Activated CD4-positive, alpha-beta T cell treated with anti-CD3 and anti-CD28 coated beads, Interleukin-2, amount 10 ng/mL, durations not matched to agents 24 days and 14 days (primary cell): ENCODE measurements at places on chromosomes 4 and X. TPM values are rescaled to one million over a fixed set of nuclear protein-coding genes. Genes with fewer than 3 reads are reported as not detected.
A peak's percentile ranks its signal among the peaks of the same experiment; 100 is the strongest.

DNA sequence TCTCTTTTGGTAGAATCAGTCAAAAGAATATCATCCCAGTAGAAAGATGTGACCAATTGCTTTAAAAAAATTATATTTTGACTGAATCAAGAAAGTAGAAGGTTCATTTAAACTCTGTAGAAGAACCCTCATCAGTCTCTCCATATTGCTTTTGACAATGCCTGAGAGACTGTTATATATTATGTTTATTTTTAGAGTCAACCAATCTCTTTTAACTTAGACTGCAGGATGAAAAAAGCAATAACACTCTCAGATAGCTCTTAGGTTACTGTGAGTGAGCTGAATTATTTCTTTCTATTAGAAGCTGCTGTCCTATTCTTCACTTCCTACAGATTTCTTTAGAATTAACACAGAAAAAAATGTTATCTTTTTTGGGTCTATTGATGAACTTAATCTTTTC, 38.1 kb downstream of the GALNTL6 start:
- DNase-seq = no peak

DNA sequence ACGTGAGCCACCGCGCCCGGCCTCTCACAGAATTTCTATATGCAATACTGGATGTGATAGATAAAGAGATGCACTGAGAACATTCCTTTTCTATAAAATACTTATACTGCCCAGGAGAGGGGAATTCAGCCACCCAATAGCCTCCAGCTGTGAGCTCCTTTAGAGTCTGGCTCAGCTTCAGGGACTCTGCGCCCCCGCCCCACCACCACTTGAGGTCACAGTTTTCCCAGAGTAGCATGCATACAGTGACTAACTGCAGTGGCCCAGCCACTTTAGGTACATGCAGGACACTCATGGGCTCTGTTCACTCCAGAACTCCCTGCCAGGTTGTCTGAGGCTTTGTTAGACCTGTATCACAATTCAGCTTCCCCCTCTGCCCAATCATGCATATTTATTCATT, 144.4 kb upstream of the TET2 start:
- DNase-seq = no peak

FGF16 gene
- total RNA-seq = not detected in 2 replicates

DNA sequence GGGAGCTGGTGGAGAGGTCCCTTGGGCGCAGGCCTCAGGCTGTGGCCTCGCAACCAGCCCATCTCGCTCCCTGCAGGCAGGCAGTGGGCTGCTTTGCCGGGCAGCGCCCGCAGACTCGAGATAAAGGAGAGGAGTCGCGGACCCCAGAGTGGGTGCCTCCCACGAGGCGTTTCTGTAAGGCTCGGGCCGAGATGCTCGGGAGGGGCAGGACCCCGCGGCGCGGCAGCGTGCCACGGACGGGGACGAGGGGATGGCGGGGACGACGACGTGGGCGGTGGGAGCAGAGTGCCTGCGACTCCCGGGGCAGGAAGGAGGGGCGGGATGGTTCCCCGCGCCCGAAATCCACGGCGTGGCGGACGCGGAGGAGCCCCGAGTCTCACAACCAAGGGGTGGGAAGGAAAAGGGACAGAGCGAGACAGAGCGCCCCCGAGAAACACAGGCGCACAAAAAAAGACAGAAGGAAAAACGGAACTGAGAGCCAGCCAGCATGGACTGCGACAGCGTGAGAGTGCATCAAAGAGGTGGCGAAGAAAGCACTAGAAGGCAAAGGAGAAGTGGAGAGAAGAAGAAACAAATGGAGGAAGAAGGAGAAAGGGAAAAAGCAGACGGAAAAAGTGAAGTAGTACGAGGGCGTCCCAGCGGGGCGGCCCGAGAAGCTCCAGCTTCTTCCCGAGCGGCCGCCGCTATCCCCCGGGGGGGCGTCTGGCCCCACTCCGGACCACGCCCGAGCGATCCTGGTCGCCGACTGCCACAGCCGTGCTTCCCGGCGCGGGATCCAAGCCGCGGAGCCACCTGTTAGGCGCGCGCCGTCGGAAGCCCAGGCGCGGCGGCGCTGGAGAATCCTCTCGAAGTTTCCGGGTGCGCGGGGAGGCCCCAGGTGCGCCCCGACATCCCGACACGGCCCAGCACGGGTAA, 1.5 kb downstream of the BEND4 start:
- peak; percentile 66 for DNase-seq

LONRF3 gene
- 0.66 and 0.75 TPM in 2 replicates for total RNA-seq

DNA sequence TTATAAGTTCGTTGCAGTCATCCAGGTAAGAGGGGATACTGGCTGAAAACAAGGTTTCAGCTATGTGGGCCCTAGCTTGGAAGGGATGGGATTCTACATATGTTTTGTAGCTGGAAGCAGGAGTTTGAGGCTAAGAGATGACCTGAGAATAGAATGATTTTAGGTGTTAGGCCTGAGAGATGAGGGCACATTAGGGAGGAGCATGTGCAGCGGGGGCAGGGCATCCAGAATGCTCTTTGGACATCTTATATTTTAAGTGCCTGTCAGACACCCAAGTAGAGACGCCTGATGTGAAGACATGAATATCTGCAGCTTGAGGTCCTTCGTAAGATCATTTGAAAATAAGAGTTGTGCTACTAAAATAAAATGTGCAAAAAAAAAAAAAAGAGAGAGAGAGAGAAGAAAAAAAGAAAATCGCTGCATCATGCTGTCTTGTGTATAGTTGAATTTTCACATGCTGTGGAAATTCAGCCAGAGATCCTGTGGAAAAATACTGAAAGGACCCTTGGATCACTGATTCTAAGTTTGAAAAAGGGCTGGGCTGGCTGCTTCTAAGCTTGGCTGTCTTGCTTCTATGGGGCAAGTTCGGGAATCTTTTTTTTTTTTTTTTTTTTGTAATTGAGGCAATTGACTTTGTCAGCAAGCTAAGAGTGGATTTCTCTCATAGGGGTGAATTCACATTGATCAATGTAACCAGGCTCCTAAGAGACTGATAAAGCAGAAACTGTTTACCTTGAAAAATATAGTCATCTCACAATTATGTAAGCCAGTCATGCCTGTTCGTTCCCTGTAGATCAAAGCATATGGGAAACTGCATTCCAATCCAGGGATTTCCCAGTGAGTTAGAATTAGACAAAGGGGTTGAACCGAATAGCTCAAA, 341.0 kb upstream of the GATB start:
- DNase-seq = peak; percentile 57

HERC6 gene
- 5.3 and 6.4 TPM in 2 replicates for total RNA-seq

DNA sequence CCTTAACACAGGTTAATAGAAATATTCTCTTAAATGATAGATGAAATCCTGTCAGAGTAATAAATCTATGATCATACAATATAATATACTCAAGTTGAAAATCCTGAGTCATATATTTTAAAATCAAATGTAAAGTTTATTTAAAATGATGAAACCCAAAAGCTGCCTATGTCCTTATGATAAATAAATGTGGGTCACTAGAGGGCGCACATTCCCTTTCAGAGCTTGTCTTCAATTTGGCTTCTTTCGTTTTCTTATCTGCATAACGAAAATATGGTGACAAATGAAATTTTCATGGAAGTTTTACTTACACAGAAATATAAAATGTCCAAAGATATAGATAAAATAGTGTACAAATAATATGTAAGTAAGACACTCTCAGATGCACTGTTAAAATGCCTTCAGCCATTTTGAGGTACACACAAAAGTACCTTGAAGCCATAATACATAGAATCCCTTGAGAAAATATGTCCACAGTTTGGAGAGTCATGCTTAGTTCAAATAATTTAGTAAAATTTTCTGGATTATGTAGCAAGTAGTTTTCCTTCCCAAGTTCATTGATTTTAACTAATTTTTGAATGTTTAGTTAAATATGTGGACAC, 680.4 kb downstream of the DMD start:
- DNase-seq = peak; percentile 63

GRCh38 chrX:17939724-17940123, 78.6 kb upstream of the RAI2 start:
- no peak for DNase-seq

DNA sequence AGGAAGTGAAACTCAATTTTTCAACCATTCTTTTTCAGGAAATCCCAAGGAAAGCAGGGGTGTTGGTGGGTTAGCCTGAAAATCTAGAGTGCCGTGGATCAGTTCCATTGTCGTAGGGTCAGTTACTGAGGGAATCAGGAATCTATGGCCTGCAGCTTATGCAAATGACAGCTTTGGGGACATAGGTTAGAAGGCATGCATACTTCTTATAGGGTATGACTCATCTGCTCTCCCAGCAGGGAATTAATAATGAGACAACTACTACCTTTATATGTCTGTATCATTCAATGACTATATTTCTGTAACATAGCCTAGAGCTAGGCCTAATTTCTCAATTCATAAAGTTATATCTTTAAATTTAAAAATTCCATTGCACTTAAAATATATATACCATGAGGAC, 36.6 kb downstream of the ZNF41 start:
- no peak for DNase-seq

- no peak for DNase-seq
Observed at GRCh38 chr4:576991-577498, 950 bp upstream of the TMEM271 start.

- no peak for DNase-seq
Observed at GRCh38 chr4:23889814-23890341, at the start of gene PPARGC1A. PPARGC1A (minus strand) TSS chr4:23890047; CDS start chr4:23889957, 90 bp downstream.

DNA sequence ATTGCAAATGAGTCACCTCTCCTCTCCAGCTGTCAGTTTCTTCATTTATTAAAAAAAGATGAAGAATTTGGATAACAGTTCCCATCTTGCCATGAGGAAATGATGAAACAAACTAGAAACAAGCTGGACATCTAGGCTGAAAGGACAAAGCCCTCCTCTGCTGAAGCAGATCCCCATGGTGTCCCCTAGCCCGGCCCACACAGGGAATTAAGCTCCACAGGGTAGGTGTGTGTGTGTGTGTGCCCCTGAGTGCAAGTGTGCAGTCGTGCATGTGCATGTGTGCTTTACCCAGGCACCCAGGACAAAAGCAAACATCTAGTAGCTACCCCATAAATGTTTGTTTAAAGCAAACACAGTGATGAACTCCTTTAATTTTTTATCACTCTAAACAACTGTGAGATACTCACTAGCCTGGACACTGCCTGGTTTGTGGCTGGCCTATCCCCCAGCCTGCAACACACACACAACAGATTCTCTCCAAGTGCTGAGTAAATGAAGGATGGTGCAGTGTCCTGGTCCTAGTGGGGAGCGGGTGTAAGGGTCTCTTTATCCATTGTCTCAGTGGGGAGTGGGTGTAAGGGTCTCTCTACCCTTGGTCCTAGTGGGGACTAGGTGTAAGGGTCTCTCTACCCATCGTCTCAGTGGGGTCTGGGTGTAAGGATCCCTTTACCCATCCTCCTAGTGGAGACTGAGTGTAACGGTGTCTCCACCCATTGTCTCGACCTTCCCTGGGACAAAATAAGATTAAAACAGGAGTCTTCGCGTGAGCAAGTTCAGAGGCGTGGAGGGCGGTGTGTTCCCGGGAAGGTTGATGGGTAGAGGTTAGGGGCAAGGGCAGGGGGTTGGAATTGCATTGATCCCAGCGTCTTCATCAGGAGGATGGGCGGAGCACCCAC, 688 bp upstream of the EVC start:
- no peak for DNase-seq

GRCh38 chr4:8607603-8608481, 15.3 kb downstream of the CPZ start:
- DNase-seq = peak; percentile 82
